ENCODE measurements at places on chromosomes 7 and 10.

GRCh38 chr7:50367100-50367499 lies 62.6 kb downstream of the IKZF1 start:
- DNase-seq: no peak

DNA sequence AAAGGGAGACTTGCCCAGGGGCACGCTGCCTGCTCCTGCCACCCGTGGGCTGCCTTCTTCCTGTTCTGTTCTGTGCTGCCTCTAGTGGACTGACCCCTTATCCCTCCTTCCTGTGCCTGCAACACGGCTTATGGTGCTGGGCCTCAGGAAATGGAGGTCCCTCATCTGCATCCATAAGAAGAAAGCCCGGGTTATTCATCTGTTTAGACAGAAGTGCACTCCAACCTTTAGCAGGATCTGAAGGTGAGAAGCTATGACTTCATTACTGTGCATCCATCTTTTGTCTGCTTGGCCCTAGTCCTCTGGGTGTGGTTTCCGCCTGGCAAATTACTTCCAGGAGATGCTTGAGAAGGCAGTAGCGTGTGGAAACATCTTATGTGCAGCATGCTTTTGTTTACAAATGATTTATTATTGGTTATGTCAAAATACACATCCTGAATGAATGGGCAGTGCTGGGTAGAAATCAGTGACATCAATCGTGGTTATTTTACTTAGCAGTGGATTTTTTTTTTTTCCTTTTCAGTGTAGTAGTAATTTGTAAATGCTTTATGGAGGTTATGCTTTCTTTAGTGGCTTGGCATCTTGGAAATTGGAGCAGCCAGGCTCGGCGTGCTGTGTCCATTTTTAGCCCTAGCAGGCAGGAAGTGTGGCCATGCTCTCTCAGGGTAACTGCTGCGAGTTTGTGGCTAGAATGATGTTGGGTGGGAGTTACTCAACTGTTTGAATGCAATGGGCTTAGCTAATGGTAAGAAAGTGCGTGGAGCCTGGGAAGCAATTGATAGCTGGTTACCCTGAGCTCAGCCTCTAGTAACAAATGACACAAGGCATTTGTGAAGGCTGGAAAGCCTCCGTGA lies 12.7 kb downstream of the PTPRE start:
- no peak for DNase-seq

DNA sequence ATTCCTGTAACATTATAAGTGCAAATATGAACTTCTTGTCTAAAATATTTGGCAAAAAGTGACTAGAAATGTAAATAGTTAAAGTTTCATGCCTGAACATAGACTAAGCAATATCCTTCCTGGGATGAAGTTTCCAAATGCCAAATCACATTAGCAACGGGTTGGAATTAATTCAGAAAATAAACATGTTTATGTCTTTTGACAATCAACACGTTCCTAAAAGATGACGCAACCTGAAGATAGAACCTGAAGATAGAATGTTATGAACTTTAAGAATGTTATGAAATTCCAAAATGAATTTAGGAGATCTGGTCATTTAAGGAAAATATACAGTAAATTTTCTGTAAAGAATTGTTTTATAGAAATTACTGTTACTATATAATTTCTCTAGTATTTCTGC lies 9.2 kb downstream of the LAMB4 start:
- no peak for DNase-seq

- no peak for DNase-seq
These were observed 219.7 kb upstream of the STK17A start for GRCh38 chr7:43363035-43363791.

- no peak for DNase-seq
These were observed 50.9 kb downstream of the GALNT11 start for GRCh38 chr7:152076324-152076821.
